ENCODE measurements at places on chromosomes 13 and 19.

DNA sequence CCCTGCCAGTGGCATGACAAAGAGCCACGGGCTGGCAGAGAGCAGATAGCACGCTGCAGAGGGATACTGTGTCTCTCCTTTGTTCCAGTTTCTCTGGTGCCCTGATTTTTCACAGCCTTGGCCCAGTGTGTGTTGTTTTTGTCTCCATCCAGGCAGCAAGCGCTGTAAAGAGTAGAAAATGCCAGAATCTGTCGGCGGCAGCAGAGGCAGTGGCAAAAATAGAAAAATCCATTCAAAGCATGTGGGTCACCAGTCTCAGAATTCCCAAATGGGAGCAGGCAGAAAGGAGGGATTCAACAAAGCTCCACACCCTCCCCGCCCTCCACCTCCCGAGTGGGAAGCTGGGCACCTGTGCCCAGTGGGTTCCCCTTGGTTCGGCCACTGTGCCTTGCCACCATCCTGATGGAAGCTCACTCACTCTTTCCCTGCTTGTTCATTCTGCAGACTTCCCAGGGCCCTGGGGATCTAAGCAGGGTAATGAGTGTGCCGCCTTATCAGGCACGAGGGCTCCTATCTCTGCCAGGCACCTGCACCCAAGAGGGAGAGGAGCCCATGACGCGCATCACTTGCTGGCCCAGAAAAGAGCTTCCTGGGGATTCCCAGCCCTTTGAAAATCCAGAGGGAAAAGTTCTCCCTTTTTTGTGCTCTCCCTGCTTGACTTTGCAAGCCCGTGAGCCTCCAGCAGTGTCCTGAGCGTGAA lies 416.9 kb downstream of the IRS2 start:
- no peak for DNase-seq

DNA sequence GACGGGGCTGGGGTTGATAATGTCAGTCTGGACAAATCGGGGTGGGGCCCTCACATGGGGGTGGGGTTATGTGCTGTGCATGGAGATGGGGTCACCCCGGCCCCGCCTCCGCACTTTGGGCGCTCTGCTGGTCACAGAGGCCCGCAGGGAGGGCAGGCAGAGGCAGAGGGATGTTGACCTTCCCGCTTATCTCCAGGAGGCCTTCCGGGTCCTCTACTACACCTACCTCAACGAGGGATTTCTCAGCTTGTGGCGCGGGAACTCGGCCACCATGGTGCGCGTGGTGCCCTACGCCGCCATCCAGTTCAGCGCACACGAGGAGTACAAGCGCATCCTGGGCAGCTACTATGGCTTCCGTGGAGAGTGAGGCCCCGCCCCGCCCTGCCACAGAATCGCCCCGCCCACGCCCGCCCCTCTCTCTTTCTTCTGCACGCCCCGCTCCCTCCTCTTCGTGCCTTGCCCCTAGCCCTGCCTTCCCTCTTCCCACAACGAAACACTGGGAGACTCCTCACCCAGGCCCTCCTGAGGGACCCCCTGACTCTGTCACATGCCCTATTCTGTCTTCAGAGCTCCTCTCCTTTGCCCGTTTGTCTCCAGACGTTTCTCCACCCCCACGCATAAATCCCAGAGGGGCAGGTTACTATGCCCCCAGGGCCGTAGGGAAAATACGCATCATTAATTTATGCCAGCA lies 32.8 kb downstream of the TMEM161A start:
- no peak for DNase-seq

DNA sequence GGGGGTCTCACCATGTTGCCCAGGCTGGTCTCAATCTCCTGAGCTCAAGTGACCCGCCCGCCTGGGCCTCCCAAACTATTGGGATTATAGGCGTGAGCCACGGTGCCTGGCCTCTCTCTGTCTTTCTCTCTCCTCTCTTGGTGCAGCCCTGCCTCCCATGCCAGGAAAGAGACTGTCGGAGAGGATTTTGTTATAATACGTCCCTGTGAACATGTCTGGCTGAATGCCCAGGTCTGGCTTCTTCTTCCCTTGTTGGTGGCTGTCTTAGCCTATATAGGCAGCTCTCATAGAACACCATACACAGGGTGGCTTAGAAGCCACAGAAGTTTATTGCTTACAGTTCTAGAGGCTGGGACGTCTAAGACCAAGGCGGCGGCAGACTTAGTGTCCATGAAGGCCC lies 46.4 kb downstream of the PEX11G start:
- no peak for DNase-seq

DNA sequence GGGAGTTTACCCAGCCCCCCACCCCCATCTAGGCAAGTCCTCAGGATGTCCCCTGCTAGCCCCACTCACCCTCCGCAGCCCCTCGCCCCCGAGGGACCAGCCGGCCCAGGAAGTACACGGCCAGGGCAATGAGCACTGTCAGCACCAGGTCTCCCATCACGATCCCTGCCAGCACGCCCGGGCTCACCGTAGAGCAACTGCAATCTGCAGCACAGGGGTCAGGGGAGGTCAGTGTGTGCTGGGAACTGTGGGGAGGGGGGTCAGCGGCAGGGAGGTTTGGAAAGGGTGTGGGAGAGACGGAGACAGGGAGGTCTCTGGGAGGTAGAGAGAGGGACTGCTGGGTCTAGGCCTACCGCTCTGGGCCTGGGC lies 734 bp downstream of the TYROBP start:
- no peak for DNase-seq

DNA sequence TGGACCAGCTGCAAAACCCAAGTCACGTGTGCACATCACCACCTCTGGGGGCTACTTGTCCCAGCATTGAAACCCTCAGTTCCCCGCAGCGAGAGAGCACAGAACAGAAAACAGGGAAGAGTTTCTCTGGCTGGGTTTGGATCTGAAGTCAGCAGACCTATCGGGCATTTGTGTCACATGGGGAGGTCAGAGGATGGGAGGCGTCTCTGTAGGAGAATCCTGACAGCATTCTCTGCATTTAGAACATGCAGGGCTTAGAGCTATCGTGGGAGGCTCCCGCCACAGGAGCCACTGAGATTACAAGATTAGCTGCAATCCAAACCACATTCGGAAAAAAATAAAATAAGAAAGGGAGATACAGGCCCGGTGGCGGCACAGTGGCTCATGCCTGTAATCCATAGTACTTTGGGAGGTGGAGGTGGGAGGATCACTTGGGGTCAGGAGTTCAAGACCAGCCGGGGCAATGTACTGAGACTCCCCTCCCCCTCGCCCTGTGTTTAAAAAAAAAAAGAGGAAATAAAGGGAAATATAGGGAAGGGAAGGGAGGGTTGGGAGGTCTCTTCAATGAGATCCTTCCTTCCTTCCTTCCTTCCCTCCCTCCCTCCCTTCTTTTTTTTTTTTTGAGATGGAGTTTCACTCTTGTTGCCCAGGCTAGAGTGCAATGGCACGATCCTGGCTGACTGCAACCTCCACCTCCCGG lies 2.9 kb upstream of the TLE6 start:
- no peak for DNase-seq

GRCh38 chr19:36685835-36686234 lies 1.6 kb upstream of the ZNF567 start:
- DNase-seq: no peak

GRCh38 chr19:58511353-58512208 lies at the start of gene SLC27A5:
Gene SLC27A5 (minus strand): TSS chr19:58511992. CDS start chr19:58511955, 37 bp downstream.
- no peak for DNase-seq

DNA sequence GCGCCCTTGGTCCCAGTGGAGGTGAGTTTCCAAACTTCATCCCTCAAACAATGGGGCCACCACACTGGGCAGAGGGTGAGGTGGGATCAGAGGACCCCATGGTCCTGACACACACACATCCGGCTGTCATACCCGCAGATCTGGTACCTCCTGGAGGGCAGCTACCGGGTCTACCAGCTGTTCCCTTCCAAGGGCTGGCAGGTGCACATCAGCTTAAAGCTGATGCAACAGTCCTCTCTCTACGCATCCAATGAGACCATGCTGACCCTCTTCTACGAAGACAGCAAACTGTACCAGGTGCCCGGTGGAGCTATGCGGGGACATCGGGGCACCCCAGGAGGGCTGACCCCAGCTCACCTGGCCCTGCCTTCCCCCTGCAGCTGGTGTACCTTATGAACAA lies 14.0 kb upstream of the PSMD8 start:
- DNase-seq: no peak

GRCh38 chr13:31880851-31881494 lies 141.6 kb downstream of the RXFP2 start:
- DNase-seq: no peak

DNA sequence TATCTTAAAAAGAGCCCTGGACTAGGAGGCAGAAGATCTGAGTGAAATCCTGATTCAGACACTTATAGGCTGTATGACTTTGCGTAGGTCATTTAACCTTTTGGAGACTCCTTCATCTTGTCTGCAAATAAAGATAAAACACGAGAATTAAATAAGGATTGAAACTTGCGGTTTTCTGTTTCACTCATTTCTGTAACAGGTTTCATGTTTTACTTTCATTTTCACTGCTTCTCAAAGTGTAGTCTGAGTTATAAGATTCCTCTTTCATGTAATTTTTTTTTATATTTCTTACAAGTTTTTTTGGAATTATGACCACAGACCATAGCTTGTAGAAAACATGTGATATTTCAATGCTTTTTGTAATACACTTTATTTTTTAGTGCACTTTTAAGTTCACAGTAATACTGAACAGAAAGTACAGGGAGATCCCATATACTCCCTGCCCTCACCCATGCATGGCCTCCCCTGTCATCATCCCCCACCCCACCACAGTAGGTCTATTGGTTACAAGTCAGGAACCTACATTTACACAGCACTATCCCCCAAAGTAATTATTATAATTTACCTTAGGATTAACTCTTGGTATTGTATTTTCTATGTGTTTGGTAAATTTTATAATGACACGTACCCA lies 174.6 kb downstream of the ITGBL1 start:
- no peak for DNase-seq

- no peak for DNase-seq
Observed at GRCh38 chr13:30266756-30267155, 40.6 kb downstream of the KATNAL1 start.

DNA sequence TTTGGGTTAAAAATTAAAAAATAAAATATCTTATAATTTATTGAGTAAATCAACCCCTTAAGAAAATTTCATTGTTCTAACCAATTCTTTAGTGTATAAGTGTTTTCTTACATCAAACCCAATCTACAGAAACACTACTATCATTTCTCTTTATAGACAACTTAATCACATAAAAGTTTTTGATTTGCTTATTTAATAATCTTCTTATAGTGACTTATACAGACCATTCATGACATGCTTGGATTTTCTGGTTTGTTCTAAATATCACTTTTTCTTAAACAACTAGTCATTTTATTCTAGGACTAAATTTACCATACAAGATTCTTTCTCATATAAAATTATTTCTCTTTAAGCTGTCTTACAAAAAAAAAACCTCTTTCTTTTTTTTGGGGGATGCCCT lies 27.3 kb upstream of the ZSCAN5A start:
- no peak for DNase-seq

DNA sequence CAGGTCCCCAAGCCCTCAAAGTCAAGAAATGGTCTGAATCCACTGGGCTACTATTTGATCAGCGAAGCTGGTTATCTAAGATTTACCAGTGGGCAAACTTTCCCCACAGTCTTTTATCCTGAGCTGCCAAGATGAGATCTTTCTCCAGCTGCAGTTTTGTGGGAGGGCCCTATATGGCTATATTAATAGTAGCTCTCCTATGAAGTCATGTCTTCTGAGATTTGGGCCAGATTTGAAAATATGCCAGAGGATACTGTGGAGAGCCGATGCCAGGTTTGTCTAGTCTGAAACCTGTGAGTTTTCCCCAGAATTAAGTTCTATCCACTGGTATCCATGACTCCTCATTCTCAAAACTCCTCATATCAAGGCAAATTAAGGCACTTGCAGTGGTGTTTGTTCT lies 173.2 kb downstream of the FLT1 start:
- no peak for DNase-seq

- DNase-seq: no peak
Observed at GRCh38 chr13:22200440-22200839, 529.6 kb downstream of the FGF9 start.

DNA sequence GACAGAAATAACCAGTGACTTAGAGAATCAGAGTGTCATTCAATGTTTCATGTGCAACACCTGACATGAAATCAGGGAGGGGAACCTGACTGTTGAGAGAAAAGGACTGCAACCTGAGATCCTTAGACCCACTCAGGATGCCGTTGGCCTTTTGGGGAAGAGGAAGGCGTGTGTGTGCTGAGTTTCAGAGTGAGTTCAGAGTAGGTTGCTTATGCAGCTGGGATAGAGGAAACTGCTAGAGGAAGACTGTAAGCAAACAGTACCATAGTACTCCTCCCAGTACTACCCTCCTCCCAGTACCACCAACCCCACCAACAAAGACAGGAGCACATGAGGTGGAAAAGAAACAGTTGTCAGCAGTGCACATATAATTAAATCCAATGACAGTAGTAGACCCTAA lies 63.7 kb downstream of the KL start:
- DNase-seq: no peak

GRCh38 chr13:29566206-29566605 lies 29.3 kb downstream of the SLC7A1 start:
- no peak for DNase-seq

GRCh38 chr19:17125728-17126677 lies 50.4 kb downstream of the MYO9B start:
- DNase-seq: no peak

DNA sequence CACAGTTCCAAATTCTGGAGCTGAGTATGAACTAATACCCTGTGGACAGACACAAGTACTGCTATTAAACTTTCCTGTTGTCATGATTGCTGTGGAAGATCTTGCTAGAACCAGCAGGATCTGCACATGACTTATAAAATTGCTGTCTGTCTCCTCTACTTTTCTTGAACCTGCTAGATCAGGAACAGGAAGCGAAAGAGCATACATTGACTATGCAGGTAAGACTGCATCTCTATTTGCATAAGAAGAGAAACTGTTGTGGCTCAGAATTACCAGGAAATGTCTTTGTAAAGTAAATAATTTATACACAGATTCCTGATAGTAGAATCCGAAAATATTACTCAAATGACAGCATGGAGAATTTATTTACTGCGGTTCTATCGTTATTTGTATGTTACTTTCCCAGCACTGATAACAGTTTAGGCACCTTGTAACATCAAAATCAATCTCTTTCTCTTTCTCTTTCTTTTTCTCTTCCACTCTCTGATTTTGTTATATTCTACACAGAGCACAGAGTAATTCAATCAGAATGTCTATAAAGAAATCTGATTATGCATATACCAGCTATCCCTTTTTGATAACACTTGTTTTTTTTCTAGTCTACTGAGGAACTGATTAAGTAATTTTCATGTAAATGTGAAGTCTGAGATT lies 226.5 kb downstream of the MYO16 start:
- no peak for DNase-seq
